ENCODE measurements at places on chromosomes 4 and X. TPM values are rescaled to one million over a fixed set of nuclear protein-coding genes. Genes with fewer than 3 reads are reported as not detected.

RNF128 gene
- 0.06 TPM for total RNA-seq

IL21 gene
- not detected for total RNA-seq

REPS2 gene
- 1.1 TPM for total RNA-seq

GPRIN3 gene
- total RNA-seq = 1.1 TPM

CLGN gene
- 0.81 TPM for total RNA-seq

PRSS12 gene
- 15.2 TPM for total RNA-seq

VCX2 gene
- total RNA-seq = not detected

MTMR8 gene
- total RNA-seq = 0.49 TPM

SPACA5B gene
- not detected for total RNA-seq

CTAG1B gene
- total RNA-seq = not detected

ZNF711 gene
- total RNA-seq = 0.16 TPM

SORBS2 gene
- 261 TPM for total RNA-seq

ANXA3 gene
- total RNA-seq = 168 TPM

SHISA3 gene
- total RNA-seq = 5.0 TPM

TMEM47 gene
- 14.2 TPM for total RNA-seq

UGT2B17 gene
- not detected for total RNA-seq

CFAP47 gene
- total RNA-seq = not detected

PI4K2B gene
- total RNA-seq = 21.5 TPM

BST1 gene
- 154 TPM for total RNA-seq

PABPC4L gene
- total RNA-seq = 1.4 TPM

SHROOM4 gene
- total RNA-seq = 30.6 TPM

RASSF6 gene
- total RNA-seq = not detected

TMPRSS11B gene
- total RNA-seq = not detected

MOB1B gene
- total RNA-seq = 17.2 TPM

LRRC66 gene
- total RNA-seq = 0.50 TPM

DDX53 gene
- total RNA-seq = not detected

TMEM156 gene
- 0.97 TPM for total RNA-seq

SLIT2 gene
- 1.3 TPM for total RNA-seq

CLNK gene
- total RNA-seq = not detected

IGFBP7 gene
- 1,922 TPM for total RNA-seq

TEX13A gene
- not detected for total RNA-seq

SULT1B1 gene
- total RNA-seq = 1.1 TPM

CYBB gene
- total RNA-seq = not detected
